ENCODE measurements at places on chromosomes 3 and 15.

- no peak for DNase-seq
Observed at GRCh38 chr3:172848910-172849309, 98.4 kb downstream of the ECT2 start.

GRCh38 chr3:66985336-66985920 is 12.7 kb upstream of the KBTBD8 start:
- DNase-seq = no peak

DNA sequence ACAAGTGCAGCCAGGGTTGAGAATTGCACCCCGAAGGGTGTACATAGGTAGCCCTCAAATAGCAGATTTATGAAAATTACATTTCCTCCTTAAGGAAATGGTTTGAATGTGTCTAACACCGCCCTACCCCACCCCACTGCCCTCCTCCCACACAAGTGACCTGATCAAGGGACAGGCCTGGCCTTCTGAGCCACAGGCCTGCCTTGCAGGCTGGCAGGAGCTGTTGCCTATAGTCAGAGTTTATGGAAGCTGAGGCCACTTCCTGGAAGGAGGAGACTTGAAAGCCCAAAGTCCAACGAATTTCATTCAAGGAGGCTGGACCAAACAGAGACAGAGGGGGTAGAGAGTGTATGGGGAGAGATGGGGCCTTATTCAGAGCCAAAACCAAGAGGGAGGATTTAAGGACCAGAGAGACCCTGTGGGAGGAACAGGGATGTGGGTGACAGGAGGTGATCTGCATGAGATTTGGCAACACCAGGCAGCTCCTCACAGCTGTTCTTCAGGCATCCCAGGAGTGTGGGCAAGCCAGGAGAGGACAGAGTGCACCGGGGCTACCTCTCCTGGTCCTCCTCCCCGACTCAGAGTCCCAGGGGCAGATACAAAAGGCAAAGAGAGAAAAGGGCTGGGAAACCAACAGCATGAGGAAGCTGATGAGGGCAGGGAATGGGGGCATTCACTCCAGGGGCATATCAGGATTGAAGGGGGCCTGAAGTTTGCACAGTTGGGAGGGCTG is 100.4 kb upstream of the HES1 start:
- DNase-seq = no peak

DNA sequence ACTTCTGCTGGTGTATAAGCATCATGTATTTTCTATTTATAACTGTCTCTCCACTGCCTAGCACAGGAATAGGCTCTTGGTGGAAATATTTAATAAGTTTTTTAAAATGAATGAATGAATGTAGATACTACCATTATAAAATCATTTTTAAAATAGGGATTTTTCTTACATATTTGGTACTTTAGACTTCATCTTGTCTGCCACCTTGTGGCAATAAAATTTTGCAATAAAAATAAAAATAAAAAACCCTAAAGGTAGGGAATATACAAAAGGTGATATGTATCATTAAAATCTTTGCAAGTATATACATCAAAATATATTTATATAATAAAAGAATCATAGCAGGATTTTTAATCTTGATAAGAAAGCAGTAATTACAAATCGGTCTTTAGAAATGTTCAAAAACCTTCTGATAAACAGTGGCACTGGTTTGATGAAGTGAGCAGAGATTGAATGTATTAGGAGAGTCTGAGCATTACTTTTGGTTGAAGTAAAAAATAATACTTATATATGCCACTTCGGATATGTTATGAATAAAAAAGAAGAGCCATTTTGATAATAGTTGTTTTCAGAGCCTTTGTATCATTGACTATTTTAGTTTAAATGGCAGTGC is 95.2 kb downstream of the SPATA16 start:
- no peak for DNase-seq

GRCh38 chr3:42421818-42422796 is 11.7 kb upstream of the LYZL4 start:
- no peak for DNase-seq

DNA sequence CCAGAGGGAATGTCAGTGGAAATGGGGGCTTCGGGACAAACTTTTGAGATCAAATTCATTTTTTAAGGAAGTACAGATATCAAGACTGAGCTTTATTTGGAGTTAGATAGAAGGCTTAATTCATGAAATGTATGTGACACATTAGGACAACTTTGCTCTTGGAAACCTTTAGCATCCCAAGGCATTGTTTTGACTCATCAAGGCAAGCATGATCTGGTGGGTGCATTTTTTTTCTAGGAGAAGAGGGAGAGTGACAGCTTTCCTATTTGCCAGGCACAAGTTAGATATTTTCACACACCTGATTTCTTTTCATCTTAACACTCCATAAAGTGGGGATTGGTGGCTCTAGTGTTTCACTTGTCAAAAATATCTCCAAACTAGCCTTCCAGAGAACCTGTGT is 61.5 kb upstream of the RPL35A start:
- DNase-seq = no peak

- DNase-seq = no peak
Observed at GRCh38 chr3:73351423-73352071, 273.2 kb downstream of the PDZRN3 start.

DNA sequence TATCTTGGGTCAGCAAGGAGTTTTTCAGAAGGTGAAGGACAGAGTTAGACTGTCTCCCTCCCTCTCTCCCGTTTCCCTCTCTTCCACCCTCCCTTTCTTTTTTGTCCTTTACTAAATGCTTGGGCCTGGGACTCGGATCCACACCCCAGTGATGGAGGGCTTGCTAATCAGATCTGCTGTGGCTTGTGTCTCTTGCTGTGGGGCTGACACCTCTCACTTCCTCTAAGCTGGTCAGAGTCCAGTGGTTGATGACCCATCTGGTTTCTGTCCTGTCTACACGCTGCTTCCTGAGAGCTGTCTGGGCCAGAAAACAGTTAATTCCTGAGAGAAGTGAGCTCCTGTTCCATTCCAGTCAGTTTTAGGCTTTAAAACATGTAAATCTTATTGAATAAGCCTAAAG is 849 bp downstream of the TRAK1 start:
- DNase-seq = no peak

DNA sequence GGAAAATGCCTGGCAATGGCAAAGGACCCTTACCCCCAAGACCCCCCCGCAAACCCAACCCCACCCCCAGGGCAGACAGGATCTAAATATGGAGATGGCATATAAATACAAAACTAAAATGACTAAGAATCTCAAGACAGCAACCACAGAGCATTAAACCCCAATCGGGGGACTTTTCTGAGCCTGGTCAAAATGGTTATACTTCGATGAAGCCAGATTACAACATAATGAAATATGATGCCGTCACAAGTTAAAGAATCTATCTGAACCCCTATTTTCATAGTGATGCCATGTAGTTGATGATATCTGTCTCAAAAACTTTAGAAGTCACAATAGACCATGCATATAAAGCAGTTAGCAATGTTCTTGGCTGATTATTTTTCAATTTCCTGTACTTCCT is 223.6 kb downstream of the CGGBP1 start:
- no peak for DNase-seq

DNA sequence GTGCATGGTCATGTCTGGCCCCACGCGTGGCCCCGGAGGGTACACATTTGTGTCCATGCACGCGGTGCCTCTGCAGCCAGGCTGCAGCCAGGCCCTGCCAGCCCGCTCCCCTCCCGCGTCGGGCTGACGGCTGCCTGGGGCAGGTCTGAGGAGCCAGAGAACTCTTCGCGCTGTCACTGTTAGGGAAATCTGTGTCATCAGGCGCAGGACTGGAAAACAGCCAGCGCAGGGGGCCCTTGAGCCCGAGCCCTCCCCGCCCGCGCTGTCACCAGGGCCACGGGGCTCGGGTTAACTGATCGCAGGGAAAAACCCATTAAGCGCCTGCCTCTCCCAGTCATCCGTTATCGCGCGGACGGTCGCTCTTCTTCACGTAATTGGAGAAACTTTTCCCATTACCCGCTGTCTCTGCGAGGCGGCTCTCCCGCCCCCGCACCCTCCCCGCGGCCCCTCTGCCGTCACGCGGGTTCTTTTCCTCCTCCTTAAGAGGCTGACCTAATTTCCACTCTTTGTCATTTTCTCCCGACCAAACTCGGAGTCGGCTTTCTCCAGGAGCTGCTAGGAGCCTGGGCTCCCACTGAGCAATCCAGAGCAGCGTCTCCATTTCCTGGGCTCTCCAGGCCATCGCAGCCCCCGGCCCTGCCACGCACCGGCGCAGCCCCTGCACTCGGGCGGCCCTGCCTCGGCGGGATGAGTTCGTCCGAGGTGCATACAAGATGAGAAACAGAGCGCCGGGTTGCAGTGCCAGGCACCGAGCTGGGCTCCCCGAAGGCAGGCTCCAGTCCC is 57.5 kb upstream of the PRR23E start:
- DNase-seq = peak; percentile 77

GRCh38 chr3:11933529-11933928 is 70.7 kb upstream of the SYN2 start:
- DNase-seq = no peak

GRCh38 chr15:73573572-73573971 is 59.6 kb downstream of the NPTN start:
- DNase-seq = no peak

- no peak for DNase-seq
Observed at GRCh38 chr3:43004282-43004681, 25.2 kb downstream of the GASK1A start.

Measured in islet precursor cell (in vitro differentiated cells).